ENCODE measurements at places on chromosomes 3 and 15.

DNA sequence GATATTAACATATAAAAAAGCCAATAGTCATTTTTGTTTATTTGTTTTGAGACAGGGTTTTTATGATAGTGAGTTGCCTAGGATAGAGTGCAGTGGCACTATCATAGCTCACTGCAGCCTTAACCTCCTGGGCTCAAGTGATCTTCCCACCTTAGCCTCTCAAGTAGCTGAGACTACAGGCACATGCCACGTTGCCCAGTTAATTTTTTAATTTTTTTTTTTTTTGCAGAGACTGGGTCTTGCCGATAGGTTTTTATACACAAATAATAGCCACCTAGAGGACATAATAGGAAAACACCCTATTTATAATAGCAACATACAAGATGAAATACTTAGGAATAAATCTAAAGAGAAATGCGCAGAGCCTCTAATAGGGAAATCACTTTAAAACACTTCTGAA is 13.3 kb downstream of the EIF3J start:
- peak; percentile 66 for ATAC-seq

DNA sequence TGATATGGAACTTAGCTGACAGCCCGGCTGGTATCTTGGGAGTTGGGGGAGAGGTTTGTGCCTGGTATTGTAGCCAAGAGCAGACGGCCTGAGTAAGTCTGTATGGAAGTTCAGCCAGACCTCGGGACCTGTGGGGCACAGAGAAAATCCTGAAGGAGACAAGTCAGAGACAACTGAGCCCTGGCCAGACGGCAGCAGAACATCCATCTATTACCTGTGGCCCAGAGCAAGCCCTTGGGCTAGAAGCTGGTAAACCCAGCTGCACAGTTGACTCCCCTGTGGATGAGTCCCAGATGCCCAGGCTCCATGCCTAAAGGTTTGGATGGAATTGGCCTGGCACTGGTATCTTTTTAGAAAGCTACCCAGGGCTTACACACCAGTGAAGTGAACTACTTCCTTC is 70.4 kb upstream of the DLG1 start:
- no peak for ATAC-seq

GRCh38 chr3:192935441-192935840 is 17.8 kb upstream of the MB21D2 start:
- ATAC-seq, result no peak

GRCh38 chr3:62793946-62794345 is 81.3 kb downstream of the CADPS start:
- no peak for ATAC-seq

DNA sequence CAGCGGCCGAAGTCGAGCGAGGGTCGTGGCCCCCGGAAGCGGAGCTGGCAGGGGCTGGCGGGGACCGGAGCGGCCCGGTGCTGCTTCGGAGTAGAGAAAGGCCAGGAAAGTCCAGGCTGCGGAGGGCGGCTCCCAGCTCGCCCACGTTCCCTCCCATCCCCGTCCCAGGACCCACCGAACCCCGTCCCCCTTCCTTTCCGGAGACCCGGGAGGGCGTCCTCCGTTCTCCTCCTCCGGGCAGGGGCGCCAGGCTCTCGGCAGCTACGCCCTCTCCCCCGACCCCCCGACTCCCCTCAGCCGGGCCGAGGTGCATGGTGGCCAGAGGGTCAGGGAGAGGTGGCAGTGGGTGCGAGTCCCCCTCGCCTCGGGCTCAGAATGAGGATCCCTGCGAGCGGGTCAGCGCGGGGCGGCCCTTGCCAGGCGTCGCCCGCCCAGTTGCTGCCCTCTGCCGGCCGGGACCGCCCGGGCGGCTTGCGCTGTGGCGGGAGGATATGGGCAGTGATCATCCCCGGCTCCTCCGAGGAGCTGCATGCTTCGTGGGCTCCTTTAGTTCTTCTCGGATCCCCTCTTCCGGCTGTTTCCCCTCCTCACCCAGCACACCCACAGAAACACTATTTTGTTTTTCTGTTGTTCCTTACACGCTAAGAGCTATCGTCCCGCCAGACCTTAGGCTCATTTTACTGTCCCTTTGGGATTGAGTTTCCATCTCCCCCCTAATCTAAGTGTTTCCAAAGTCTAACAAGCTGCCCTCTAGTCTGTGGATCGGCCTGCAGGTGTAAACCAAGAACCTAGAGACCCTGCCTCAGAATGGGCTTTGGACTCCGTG is 744 bp upstream of the ALDH1A2 start:
- peak; percentile 99 for ATAC-seq

Measured in SK-N-SH treated with all-trans-retinoic acid at 6 μM for 48 hours (cell line).